Stimulated activated CD4-positive, alpha-beta T cell treated with anti-CD3 and anti-CD28 coated beads, Interleukin-15, amount 100 ng/mL, for 24 hours (primary cell): ENCODE measurements at places on chromosomes 6 and 20.
A peak's percentile ranks its signal among the peaks of the same experiment; 100 is the strongest.

DNA sequence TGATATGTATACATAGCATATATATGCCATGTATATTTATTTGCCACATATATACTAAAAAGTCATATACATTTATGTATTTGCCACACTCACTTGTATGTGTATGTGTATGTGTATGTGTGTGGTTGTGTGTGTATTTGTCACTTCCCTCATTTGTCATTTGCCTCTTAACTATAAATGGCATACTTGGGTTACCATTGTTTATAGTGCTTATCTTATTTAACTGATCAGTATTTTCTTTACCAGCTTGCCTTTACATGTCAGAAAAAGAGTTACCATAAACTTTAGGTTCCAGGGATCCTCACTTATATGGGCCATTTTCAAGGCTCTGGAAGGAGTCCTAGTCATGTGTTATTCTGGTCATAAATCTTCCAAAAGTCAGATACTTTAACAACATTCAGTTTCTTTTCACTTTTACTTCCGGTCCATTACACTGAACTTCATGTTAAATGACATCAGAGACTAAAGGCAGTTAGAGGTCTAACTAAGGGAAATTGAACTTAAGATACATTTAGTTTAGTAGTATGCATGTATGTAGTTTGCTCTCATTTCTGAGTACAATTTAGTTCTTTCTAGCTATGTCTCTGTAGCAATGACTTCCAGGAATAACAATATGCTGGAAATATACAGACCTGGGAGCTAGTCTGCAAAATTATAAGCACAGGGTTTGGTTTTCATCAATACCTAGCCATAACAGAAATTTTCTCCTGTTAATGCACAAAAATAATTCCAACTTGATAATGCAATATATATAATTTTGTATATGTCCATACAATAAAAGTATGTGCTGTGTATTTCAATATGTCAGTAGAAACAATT lies 33.7 kb upstream of the HIVEP1 start:
- no peak for DNase-seq

DNA sequence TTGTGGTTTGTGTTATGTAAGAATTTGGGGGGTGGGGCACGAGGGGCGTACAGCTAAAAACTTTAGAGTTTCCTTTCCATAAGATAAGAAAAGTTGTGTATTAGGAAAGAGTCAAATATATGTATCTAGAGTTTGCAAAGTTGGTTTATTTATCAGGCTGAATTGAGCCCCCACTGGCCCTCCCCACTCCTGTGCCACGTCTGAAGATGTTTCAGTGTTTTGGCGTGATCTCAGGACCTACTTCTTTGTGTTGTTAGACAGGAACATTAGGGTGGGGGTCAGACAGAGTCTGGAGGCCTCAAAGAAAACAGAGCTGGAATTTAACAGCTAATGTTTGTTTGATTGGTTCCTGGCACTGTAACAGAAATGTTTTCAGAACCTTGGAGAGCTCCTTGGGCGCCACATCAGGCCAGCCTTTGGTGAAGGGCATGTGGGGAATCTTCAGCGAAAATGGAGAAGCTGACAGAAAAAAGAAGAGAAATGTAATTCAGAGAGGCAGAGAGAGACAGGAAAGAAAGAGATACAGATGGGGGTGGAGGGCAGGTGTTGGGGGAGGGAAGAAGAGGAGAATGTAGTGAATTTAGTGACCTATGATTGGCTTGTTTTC lies 674 bp downstream of the NRSN1 start:
- DNase-seq = peak; percentile 15

DNA sequence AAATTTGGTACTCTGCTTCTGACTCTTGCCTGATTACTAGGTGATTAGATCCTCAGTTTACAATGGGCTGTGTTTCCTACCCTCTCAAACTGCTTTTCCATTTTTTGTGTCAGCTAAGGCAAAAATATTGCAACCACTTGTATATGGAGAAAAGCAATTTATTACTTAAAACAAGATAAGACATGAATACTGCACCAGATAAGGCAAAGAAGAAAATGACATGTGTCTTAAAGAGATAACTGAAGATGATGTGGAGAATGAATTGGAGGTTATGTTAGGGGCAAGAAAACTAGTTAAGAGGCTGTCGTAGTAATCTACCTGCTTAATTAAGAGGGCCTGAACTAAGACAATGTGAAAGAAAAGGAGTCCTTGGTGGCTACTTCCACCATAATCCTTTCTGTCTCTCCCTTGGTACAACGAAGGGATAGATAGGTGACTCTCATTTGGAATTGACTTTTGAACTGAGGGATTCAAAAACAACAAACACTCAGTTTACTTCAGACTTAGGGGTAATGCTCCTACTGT lies 16.3 kb upstream of the REV3L start:
- no peak for DNase-seq

GRCh38 chr6:117483004-117483644 lies 650 bp downstream of the DCBLD1 start:
- peak; percentile 44 for DNase-seq

- no peak for DNase-seq
Observed at GRCh38 chr6:76790881-76791280, 672.4 kb downstream of the HTR1B start.

GRCh38 chr6:163730246-163731210 lies 316.0 kb downstream of the QKI start:
- DNase-seq = no peak

DNA sequence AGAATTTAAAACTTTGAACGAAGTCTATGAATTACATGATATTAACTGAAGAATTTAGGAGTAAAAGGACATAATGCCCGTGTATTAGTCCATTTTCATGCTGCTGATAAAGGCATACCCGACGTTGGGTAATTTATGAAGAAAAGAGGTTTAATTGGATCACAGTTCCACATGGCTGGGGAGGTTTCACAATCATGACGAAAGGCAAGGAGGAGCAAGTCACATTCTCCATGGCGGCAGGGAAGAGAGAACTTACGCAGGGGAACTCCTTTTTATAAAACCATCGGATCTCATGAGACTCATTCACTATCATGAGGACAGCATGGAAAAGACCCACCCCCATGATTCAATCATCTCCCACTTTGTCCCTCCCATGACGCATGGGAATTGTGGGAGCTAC lies 210.6 kb downstream of the CD83 start:
- DNase-seq = no peak

GRCh38 chr6:38573801-38574395 lies 65.8 kb downstream of the BTBD9 start:
- no peak for DNase-seq

GRCh38 chr6:27593200-27593818 lies 120.4 kb upstream of the ZNF184 start:
- DNase-seq = no peak

DNA sequence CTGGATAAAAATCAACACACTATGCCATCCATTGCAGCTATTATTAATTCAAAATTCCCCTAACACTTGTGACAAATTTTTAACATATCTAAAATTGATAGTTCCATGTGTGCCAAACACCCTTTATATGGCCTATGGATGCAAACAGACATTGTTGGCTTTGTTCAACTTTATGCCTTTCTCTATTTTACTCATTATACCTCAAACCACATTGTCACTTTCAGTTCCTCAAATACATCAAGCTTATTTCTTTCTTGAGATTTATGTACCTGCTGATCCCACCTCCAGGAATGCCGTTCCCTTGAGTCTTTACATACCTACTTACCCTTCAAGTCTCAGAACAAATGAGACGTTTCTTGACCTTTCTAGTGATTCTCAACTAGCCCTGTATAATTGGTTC lies 193.5 kb upstream of the PLN start:
- DNase-seq = no peak

- DNase-seq = no peak
Observed at GRCh38 chr6:110654096-110654820, 161.0 kb downstream of the CDK19 start.

- no peak for DNase-seq
Observed at GRCh38 chr20:45835825-45836224, 2.2 kb downstream of the SNX21 start.

- DNase-seq = no peak
Observed at GRCh38 chr6:7806711-7807110, 80.8 kb downstream of the BMP6 start.

GRCh38 chr6:150377211-150377781 lies 8.5 kb downstream of the IYD start:
- DNase-seq = no peak

GRCh38 chr20:58102744-58103516 lies 125.5 kb downstream of the ANKRD60 start:
- peak; percentile 64 for DNase-seq

GRCh38 chr20:63372971-63373885 lies 12.1 kb upstream of the CHRNA4 start:
- DNase-seq = no peak

- DNase-seq = peak; percentile 56
Observed at GRCh38 chr6:25056130-25056529, 120.4 kb upstream of the RIPOR2 start.

DNA sequence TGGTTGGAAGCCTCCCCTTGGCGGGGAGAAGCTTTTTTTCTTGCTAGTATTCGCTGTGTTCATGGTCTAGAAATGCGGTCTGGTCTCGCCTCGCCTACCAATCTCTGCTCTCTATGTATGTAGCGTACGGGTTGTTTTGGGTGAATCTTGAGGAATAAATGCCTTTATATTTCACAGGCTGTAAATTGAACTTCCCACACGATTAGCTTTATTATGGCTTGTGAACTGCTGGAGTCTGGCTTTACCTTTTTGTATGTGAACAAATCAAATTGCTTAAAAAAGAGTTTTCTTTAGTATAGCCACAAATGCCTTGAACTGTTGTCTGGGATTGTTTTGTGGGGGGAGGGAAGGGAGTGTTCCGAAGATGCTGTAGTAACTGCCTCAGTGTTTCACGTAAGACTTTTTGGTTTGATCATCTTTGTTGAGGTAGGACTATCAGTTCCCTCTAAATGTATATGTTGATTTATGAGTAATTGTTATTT lies 2.2 kb downstream of the INSM1 start:
- no peak for DNase-seq

- peak; percentile 85 for DNase-seq
Observed at GRCh38 chr6:89352278-89353117, at the start of gene UBE2J1. UBE2J1 (minus strand) TSS chr6:89352722; CDS start chr6:89352569, 153 bp downstream.

DNA sequence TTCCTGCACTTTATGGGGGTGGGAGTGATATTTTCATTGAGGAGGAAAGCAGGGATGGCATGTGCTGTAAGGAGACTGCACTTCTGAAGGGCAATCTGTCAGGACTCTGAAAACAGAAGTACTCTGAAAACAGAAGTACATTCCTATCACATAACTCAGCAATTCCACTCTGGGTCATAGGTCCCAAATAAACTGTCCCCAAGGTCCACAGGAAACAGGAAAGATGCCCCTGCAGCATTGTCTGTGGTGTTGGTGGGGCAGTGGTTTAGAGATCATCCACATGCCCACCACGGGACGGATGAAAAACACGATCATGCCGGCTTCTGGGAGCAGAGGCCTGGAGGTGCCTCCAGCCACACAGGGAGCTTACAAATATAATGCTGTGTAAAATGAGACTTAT lies 150.3 kb downstream of the OTOR start:
- DNase-seq = no peak

- DNase-seq = no peak
Observed at GRCh38 chr6:3913077-3913957, 64.1 kb downstream of the FAM50B start.
